ENCODE measurements at places on chromosomes 4 and X.

DNA sequence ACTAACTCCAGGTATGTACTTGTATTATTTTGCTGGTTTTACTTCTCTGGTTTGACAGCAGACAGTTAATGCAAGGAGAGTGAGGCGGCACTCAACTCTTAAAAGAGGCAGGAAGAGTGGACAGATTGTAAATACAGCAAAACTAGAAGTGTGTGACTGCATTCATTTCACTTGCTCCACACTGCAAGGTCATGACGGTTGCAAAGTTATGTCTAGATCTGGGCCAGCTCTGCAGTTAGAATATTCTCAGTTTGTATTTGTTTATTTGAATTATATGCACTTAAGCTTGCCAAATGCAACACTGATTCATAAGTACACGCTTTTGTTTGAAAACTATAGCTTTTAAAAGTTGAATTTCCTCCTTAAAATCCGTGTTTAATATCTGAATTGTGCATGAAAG is 148.9 kb downstream of the STIM2 start:
- DNase-seq = no peak

DNA sequence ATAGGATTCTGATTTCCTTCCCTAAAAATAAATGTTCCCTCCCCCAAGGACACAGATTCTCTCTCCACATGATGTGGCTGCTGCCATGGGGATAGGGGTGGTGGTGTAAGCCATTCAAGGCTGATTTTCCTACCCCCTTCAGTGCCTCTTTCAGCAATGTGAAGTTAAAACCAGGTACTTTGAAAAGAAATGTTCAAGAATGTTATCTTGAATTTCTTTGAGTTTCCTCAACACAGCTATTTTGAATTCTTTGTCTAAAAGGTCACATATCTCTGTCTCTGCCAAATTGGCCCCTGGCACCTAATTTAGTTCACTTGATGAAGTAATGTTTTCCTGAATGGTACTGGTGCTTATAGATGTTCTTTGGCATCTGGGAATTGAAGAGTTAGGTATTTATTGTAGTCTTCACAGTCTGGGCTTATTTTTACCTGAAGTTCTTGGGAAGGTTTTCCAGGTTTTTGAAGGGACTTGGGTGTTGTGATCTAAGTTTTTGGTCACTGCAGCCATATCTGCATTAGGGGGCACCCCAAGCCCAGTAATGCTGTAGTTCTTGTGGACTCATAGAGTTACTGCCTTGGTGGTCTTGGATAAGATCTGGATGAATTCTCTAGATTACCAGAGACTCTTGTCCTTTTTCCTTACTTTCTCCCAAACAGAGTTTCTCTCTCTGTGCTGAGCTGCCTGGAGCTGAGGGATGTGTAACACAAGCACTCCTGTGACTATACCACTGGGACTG is 7.6 kb upstream of the DIPK2B start:
- DNase-seq = no peak

GRCh38 chr4:153413842-153414241 is 52.3 kb upstream of the TMEM131L start:
- no peak for DNase-seq

DNA sequence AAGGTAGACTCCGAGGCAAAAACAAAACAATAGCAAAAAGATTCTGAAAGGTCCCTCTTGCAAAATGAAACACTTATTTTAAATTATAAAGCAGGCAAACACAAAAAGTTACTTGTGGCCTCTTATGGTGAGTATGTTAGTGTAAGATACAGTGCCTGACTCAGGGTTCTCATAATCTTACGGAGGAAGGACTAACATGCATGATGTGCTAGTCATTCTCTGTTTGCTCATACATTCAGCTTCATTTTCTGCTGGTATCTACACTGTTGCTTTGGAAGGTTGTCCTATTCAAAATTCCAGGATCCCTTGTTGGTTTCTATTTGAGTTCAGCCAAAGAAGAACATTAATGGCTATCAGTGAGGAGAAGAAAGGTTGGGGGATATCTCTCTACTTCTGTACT is 249.1 kb upstream of the FAM47A start:
- DNase-seq = no peak

GRCh38 chrX:110086162-110086915 is 83.4 kb downstream of the TMEM164 start:
- DNase-seq = no peak

DNA sequence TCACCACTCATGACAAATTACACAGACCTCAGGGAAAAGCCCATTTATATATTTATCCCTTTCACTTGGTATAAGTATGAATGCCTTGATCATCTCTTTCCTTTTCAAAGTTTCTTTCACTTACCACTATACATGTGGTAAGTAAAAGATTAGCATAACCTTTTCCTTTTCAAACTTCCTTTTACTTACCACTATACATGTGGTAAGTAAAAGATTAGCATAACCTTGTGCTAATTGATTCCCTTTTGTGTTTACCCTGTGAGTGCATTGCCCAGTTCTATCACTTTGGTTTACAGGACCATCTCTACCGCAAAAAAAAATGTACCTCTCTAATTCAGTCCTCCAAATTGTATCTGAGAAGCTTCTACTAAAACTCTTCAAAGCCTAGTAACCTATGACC is 32.7 kb upstream of the TCEANC start:
- DNase-seq = no peak

DNA sequence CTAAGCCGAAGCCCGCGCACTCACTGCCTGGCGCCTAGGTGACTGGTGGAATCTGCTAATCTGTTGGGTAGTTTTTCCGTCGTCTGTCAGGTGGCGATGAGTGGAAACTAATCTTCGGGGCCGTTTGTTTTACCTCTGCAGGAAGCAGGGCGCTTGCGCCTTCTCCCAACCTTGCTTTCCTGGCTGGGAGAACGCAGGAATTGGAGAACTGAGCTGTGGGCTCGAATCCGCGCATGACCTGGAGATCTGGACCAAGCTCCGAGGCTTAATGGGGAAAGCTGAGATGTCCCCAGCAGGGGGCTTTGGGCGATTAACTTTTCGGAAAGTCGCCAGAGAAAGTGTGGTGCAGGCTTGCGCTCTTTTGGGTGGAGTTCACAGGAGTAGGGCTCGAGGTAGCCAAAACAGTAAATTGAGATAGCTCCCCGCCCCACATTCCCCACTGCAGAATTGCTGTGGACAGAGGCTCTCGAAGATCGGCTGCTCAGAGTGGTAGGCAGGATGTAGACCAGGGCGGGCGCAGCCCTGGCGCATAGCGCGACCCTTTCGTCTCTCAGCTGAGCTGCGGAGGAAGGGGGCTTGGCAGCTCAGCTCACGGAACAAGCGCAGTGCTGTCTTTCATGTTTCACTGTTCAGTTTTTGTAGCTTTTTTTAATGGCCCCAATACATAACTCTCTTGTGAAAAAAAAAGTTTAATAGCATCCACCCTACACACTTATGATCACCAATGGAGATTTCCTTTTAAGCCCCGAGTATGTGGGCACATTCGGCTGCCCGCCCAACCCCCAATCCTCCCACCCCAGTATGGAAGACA is 2.7 kb upstream of the FGF5 start:
- no peak for DNase-seq

DNA sequence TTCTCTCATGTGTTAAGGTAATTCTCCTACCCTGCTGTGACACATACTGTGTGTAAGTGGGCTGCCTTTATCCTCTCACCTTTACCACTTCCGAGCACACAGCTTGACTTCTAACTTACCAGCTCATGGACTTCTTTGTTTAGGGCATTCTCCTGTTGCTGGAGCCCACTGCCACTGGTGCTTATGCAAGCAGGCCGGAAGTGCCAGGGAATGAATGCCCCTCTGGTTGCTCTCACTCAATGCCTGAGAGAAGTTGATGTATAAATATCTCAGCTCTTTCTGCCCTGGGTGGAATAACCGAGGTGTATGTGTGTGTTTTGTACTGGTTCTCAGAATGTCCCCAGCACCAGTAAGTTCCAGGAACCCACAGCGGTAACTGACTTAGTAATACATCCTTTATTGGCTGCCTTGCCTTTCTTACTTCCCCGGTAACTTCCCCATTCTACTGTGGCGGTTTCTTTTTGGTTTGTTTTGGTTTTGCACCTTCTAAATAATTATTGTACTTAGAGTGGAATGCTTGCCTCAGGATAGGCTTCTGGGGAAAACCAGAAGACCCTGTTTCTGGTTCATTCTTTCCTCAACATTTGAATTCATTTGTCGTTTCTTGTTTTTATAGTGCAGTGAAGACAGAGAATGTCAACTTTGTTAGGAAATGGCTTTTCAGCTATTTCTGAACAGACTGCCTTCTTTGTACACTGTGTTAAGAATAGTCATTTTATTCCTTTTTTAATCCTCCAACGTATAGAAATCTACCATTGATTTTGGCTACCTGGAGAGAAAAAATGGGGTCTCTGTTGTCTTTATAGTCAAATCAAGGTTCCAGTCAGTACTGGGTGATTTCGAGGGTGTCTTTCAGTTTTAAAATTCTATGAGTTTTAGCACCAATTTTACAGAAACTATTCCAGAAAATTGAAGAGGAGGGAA is 45.4 kb downstream of the CXorf58 start:
- DNase-seq = peak; percentile 56

- no peak for DNase-seq
Observed at GRCh38 chr4:43343298-43343697, 450.8 kb downstream of the GRXCR1 start.

DNA sequence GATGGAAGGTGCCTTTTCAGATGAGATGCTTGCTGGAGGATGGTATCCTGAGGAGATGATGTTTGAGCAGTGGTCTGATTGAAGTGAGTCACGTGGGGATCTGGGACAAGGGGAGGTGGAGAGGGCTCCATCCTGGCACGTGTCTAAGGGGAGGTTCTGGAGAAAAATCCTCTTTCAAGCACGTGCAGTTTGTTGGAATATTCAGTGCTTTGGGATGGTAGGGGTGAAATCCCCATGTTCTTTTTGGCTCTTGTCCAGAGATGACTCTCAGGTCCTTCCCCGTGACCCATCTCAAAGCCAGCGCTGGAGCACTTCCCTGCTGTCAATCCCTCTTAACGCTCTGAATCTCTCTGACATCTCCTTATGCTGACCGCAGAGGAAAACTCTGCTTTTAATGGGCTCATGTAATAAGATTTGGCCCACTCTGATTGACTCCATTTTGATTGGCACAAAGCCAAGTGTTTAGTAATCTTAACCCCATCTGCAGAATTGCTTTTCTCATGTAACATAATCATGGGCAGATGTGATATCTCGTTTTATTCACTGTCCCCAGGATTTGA is 10.8 kb upstream of the KLKB1 start:
- no peak for DNase-seq

DNA sequence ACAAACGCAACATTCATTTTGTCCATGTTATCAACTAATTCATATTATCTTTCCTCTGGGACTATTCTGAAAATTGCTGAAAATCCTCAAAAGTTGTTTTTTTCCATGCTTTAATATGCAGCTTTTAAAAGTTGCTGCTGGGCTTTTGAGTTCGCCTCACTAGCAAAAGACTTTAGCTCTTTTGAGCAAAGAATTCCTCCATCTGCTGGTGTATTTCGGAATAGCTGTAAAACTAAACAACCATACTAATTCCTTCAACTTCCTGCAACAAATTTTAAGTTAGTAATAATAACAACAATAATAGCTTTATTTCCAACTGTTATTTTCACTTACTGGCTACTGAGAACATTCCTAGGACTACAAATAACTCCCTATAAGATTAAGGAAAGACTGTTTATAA is 124.5 kb upstream of the PLAC1 start:
- peak; percentile 45 for DNase-seq

- DNase-seq = no peak
Observed at GRCh38 chrX:43813898-43814297, 68.4 kb downstream of the MAOB start.

DNA sequence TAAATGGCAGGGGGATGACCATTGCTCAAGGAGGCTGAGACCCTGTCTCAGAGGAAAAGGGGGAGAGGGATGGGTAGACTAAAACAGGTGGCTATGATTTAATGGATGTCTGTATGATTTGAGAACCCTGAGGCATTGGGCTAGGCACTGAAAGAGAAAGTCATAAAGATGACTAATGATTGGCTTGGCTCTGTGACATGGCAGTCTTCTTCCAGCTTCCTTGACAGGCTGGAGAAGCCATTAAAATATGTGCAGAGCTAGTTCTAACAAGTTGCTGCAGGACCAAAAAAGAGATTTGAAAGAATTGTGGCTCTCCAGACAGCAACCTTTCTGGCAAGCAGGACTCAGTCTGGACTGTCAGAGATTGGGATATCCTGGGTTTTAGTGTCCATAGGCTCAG is 53.6 kb downstream of the AMER1 start:
- DNase-seq = no peak

GRCh38 chrX:108666101-108666500 is 70.3 kb downstream of the IRS4 start:
- DNase-seq = no peak

DNA sequence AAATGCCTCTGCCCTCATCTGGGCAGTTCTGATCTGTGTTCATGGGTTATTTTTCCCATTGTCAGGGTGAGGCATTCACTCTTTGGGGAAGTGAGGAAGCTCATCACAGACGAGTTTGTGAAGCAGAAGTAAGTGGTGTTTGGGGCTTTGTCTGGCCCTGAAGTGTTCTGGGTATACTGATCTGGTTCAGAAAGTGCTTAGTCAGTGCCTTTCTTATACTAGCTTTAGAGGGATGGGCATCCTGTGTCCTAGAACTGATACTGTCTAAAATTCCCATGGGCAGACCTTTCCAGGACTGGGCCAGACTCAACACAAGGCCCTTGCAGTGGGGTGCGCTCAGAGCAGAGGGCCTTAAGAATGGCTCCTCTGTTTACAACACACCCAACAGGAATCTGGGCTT is 6.4 kb downstream of the TRO start:
- DNase-seq = no peak

- no peak for DNase-seq
Observed at GRCh38 chrX:9997041-9997440, 29.9 kb downstream of the CLDN34 start.

DNA sequence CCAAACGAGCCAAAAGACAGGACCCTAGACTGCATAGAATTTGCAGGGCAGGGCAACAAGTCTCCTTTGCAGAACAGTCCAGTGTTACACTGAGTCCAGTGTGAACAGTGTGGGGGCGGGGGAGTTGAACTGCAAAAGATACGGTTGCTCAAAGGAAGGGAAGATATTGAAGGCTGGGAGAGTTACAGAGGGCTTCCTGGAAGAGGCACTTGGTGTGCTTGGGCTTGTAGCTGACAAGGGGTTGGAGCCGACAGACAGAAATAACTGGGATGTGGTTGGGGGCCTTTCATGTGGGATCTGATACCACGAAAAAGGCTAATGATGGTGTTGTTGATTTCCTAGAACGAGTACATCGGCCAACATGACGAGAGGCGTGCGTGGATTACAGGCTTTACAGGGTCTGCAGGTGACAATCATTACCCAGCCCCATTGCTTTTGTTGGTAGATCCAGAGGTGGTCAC is 6.1 kb downstream of the XPNPEP2 start:
- DNase-seq = no peak

DNA sequence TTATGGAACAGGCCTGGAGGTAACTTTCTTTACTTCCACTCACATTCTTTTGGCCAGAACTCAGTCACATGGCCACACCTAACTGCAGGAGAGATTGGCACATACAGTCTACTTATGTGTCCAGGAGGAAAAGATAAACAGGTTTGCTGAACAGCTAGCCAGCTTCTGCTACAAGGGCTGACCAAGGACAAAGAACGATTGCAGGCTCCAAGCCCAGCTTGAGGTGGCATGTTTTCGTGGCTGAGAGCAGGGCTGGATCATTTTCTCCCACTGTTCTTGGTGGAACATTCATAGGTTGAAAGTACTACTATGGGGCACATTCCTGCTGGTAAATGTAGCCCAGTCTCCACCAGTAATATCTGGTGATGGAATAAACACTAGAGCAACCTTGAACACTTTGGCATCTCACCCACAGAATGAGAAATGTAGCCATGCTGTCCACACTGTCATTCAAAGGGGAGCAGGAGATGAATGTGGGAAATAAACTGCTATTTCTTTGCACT is 28.2 kb downstream of the NHS start:
- DNase-seq = no peak

GRCh38 chrX:10124506-10125247 is 32.1 kb upstream of the CLCN4 start:
- DNase-seq = no peak

- no peak for DNase-seq
Observed at GRCh38 chrX:9765737-9766097, at the start of gene GPR143. TSS of gene GPR143 (minus strand) at chrX:9765847. CDS start at chrX:9765817, 30 bp downstream.
